ENCODE measurements at places on chromosomes 2 and 18.
A peak's percentile ranks its signal among the peaks of the same experiment; 100 is the strongest.

- no peak for DNase-seq
Measured at GRCh38 chr2:216583606-216584005, 49.6 kb upstream of the IGFBP2 start.

DNA sequence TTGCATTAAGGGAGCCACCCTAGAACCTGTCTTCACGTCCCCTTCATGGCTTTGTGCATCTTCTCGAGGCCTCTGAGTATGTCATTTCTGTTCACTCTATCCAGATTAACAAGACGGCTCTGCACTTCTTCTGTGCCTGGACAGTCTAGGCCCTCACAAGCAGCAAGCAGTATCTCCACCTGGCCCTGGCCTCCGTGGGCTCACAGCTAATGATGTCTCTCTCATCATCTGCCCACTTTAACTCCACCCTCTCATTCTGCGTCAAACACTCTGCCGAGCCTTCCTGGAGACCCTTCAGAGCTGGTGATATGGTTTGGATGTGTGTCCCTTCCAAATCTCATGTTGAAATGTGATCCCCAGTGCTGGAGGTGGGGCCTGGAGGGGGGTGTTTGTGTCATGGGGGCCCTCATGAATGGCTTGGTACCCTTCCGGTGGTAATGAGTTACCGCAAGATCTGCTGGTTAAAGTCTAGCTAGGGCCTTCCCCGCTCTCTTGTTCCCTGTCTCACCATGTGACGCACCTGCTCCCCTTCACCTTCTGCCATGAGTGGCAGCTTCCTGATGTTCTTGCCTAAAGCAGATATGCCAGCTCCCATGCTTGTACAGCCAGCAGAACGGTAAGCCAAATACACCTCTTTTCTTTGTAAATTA lies 132.5 kb upstream of the ID2 start:
- DNase-seq: no peak

GRCh38 chr2:205352593-205352992 lies 329.7 kb upstream of the NRP2 start:
- no peak for DNase-seq

DNA sequence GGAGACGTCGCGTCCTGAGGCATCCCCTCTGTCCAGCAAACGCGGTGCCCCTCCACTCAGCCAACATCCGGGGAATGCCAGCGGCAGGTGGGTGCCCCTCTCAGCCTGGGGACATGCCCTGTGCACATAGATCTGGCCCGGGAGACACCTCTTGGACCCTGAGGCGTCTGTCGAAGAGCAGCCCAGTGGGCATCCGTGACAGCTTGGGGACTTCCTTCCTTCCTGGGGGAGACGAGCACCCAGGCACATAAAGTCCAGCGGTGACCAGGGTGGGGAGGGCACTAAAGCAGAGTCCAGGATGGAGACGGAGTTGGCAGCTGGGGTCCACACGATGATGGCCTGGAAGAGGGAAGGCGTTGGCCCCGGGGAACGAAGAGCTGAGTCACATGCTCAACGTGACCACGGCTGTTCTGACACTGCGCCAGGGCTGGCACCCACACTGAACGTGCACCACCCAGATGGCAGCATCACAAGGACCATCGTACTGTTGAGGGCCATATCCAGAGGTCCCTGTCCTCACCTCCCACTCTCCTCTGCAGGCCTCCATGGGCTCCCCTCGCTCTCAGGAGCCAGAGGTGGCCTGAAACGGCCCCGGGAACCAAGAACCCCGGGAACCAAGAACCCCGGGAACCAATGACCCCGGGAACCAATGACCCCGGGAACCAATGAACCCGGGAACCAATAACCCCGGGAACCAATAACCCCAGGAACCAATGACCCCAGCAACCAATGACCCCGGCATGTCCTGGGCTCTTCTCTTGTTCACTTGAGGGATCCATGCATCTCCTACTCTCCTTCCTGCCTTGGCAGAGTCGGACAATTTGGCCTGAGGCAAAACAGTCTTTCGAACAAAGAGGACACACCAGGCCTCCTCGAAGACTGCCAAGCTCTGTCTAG lies 22.6 kb downstream of the HDAC4 start:
- DNase-seq: no peak

GRCh38 chr2:219017201-219017931 lies 23.9 kb downstream of the CFAP65 start:
- DNase-seq: peak; percentile 77

GRCh38 chr2:85420536-85421259 lies 2.2 kb downstream of the SH2D6 start:
- peak; percentile 80 for DNase-seq

GRCh38 chr18:70411307-70411706 lies 122.5 kb downstream of the SOCS6 start:
- DNase-seq: no peak

DNA sequence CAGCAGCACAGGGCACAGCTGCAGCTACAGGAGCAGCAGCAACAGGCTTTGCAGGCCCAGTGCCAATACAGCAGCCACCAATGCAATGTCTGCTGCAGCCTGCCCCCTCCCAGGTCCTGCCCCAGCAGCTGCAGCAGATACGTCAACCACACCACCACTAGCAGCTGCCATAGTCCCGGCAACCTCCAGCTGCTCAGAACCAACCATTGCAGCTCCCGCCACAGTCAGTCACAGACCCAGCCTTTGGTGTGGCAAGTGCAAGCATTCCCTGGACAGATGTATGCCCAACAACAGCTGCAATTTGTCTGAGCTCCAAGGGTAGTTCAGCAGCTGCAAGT lies 53.3 kb upstream of the TUBA3E start:
- DNase-seq: no peak

DNA sequence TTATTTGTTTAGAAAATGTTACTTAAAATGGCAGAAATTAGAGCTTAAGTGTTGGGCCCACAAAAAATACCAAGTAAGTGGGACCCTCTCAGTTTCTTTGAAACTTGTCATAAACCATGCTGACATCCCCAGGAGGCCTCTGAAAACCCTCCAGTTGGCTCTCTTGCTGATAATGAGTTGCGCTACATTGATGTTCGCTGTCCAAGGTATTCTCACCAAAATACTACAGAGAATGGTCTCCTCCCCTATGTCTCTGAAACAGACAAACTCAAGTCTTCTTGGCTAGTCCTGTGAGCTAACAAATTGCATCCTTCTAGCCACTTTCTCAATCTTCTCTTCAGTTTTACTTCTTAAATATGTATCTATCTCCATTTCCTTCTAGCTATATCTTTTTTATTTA lies 669.4 kb downstream of the IRS1 start:
- no peak for DNase-seq

DNA sequence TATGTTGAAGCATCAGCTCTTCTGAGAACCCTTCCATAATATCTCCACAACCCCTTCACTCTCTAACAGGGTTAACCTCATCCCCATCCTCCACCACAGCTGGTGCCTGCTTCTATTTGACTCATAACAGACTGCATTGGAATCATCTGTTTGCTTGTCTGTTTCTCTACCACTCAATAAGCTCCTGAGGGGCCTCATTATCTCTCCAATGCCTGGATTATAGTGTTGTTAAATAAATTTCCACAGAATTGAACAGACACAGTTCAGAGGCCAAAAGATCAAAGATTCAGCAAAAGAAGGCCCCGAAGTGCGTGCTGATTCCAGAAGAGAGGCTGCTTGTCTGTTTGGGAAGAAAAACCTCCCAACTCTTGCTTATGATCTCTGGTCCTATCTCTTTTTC lies 33.7 kb upstream of the FAM98A start:
- peak; percentile 48 for DNase-seq

DNA sequence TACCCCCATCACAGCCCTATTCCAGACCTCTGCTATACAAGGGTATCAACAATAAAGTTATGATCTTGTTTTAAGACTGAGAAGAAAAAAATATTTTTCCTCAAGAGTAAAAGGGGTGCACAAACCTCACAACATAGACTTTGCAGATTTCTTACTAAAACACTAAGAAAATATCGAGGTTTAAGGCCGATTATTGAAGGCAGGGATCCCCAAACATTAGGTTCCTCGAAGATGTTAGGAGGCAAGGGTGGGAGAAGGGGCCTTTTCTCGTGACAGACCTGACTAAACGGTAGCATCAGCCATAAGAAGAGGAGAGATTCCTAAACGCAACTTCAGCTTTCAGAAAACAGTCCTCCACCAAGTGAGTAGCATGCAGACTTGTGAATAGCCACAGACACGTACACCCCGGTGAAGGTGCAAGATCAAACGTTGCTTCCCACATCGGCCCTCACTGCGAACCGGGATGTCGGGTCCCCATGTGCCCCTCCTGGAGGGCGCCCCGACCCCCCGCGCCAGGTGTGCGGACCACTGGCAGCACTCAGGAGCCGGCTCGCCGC lies 678 bp downstream of the PIAS2 start:
- DNase-seq: peak; percentile 73

DNA sequence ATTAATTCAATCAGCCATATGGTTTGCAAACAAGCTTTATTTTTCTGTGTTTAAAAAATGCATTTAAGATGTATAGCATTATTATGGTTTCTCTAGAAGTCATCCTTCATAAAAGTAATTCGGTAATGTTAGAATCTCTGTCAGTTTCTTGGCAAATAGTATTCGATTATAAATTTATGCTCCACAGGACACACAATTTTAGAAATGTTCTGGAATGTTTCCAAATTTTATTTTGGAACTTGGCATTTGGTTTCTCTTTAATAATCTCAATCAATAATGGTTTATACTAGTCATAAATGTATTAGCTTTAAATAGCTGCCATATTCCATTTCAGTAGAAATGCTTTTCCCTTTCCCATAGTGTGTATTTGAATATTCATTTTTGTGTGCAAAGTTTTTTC lies 156.4 kb downstream of the PLCL1 start:
- DNase-seq: peak; percentile 29

DNA sequence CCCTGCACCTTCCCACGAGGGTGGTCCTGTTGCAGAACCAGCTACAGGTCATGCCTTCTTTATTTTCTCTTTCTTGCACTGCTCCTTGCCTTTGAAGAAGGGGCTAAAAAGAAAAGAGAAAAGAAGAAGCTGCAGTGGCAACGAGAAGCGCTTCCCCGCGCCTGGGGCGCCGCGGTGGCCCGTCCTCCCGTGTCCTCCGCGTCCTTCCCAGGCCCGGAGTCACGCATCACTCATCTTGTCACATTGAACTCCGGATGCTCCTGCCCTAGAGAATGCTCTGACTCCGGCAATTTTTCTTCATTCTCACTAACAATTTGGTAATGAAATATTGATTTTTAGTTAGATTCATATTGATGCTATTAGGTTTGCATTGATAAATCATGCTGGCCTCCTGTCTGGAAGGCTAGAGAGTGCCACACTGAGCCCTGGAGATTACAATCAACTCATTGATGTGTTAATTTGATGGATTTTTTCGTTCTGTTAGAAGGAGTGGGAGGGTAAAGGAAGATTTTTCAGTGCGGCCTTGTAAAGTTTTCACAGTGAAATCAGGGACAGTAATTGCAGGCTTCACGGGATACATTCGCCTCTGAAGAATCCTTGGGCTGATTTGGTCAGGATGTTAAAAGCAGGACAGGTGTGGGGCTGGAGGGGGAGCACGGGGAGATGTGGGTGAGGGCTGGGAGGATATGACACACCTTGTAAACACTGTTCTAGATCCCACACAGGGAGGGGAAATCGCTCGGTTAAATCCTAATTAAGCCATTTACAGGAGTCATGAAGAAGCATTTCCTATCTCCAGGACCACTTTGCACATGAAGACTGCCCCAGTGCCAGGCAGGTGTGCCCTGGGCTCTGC lies 349.3 kb downstream of the ZNF516 start:
- DNase-seq: no peak

- no peak for DNase-seq
Measured at GRCh38 chr2:2041256-2041824, 289.7 kb downstream of the MYT1L start.

DNA sequence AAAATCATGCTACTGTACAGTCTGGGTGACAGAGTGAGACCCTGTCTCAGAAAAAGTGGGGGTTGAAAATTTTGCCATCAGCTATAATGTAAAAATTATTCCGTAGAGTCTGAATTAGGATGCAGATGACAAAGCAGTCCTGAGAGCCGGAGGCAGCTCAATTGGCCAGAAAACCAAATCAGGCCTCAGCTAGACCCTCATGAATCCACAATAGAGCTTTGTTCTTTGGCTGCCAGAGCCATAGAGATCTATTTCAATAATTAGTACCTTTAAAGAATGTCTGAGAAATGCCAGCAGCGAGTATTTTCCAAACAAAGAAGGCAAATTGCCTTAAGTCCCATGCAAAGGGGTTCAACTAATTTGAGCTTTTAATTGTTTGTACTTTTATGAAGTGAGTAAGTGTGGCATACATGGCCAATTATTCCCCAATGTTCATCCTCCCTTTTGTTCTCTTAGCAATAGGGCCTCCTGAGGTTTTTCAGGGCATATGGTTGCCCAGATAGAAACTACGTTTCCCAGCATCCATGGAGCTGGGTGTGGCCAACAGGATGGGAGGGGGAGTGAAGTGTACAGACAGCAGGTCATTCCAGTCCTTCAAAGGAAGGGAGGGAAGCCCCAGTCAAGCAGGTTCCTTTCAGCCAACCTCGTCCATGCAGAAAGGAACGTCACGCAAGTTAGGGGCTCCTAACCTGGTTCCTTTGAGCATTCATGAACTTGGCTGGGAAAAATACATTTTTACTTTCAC lies 211.3 kb upstream of the APCDD1 start:
- no peak for DNase-seq

- DNase-seq: peak; percentile 62
Measured at GRCh38 chr2:101036562-101036961, 34.5 kb downstream of the RPL31 start.

DNA sequence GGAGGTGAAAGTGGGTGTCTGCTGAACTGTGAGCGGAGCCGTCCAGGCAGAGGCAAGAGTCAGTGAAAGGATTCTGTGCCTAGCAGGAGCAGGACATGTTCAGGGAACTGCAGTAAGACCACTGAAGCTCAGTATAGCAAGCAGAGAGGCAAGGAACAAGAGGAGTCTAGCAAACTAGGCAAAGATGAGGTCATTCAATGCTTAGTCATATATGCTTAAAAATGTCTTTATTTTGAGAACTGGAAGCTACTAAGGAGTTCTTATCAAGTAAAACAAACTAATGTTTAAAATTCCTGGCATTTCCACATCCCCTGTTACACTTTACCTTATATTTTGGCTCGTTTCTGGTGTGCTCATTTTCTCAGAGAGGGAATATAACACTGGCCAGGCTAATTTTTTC lies 913.4 kb downstream of the CBLN2 start:
- no peak for DNase-seq

DNA sequence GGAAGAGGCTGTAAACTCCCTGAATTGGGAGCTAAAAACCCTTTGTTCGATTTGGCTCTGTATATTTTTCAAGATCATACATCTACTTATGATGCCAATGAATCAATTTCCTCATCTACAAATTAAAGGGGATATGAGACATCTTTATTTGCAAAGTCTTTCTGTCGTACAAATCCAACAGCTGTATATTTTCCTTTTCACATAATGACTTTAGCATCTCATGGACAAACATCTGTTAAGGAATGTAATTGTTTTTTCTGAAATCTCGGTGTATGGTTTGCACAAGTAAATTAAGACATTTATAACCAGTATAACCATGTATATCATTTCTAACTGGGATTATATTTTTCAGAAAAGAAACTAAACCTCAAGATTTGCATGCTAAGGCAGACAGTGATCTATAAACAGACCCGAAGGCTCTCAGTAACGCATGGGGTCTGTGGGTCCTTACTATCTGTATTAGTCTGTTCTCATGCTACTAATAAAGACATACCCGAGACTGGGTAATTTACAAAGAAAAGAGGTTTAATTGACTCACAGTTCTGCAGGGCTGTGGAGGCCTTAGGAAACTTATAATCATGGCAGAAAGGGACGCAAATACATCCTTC lies 130.8 kb downstream of the SLC8A1 start:
- DNase-seq: no peak

Measured in spinal cord (tissue), 10 donors.